Activated CD4-positive, alpha-beta T cell treated with anti-CD3 and anti-CD28 coated beads for 36 hours (primary cell): ENCODE measurements at places on chromosomes 12 and 14.

DNA sequence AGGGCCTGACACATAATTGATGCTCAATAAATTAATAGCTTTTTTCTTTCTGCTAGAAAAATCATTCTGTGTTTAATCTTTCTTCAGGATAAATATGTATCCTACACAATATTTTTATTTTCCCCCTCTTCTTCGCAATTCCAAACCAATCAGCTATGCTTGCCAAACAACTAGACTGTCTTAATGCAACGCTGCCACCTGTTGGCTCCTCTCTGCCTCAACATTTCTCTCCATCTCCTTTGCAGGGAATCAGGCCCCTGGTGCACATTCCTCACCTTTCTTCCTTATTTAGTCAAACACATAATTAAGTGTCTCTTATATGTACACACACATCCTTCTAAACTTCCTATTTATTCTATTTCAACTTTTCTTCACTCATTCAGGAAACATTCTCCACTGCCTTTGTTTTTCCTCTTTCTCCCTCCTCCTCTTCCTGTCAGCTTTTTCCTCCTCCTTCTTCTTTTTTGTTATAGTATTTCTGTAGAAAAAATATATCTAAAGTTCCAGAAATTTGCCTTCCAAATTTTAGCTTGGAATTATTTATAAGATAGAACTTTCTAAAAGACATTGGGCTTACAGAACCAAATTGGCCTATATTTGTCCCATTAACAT is 406.0 kb downstream of the PRKD1 start:
- no peaks in the 10 kb centered on the region for H3K27me3 ChIP-seq
- no peaks in the 10 kb centered on the region for H3K36me3 ChIP-seq
- H3K4me1 ChIP-seq, result no peaks in the 10 kb centered on the region
- H3K27ac ChIP-seq, result no peak overlapping the region

- H3K27me3 ChIP-seq, result no peaks in the 10 kb centered on the region
- peaks cover 87% of the 10 kb centered on the region for H3K4me1 ChIP-seq
- peaks cover 70% of the 10 kb centered on the region for H3K36me3 ChIP-seq
- H3K4me3 ChIP-seq, result peak overlapping the region; percentile 52
- DNase-seq, result peak; percentile 27
Measured at GRCh38 chr14:75543786-75544185, 21.5 kb downstream of the BATF start.

DNA sequence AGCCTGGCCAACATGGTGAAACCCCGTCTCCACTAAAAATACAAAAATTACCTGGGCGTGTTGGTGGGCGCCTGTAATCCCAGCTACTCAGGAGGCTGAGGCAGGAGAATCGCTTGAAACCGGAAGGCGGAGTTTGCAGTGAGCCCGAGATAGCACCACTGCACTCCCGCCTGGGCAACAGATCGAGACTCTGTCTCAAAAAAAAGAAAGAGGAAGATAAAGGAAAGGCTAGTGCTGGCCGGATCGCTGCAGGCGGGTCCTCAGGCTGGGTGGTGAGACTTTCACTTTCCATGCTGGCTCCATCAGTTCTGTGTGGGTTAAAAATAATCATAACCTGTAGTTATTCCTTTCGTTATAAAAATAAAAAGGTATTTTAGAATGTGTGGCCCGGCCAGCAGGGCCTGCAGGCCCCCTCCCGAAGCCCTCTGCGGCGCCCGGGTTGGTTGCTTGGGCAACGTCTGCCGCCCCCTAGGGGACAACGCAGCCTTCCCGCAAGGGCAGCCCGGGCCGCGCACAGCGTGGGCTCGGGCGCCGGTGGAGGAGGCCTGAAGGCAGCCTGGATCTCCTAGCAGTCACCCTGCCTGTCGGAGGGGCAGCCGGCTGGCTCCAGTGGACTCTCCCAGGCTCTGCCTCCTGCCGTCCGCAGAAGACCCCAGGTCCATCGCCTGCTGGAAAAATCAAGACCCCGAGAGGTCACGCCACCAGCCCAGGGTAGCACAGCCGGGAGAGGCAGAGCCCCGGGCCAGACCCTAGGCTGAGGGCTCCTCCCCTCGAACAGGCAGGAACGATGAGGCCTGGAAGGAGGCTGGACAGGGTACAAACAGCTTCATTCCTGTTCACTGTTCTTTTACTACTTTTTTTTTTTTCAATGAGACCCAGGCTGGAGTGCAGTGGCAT is 5.0 kb upstream of the SLC25A47 start:
- H3K27me3 ChIP-seq, result no peaks in the 10 kb centered on the region
- H3K27ac ChIP-seq, result peak overlapping the region; percentile 63
- DNase-seq, result peak; percentile 85
- peak overlapping the region; percentile 50 for H3K4me3 ChIP-seq
- peaks cover 7% of the 10 kb centered on the region for H3K4me1 ChIP-seq

GRCh38 chr12:133046698-133047097 is 9.4 kb downstream of the ZNF84 start:
- no peaks in the 10 kb centered on the region for H3K27me3 ChIP-seq
- no peak for DNase-seq
- H3K4me1 ChIP-seq, result no peaks in the 10 kb centered on the region
- H3K27ac ChIP-seq, result no peak overlapping the region
- no peak overlapping the region for H3K4me3 ChIP-seq

DNA sequence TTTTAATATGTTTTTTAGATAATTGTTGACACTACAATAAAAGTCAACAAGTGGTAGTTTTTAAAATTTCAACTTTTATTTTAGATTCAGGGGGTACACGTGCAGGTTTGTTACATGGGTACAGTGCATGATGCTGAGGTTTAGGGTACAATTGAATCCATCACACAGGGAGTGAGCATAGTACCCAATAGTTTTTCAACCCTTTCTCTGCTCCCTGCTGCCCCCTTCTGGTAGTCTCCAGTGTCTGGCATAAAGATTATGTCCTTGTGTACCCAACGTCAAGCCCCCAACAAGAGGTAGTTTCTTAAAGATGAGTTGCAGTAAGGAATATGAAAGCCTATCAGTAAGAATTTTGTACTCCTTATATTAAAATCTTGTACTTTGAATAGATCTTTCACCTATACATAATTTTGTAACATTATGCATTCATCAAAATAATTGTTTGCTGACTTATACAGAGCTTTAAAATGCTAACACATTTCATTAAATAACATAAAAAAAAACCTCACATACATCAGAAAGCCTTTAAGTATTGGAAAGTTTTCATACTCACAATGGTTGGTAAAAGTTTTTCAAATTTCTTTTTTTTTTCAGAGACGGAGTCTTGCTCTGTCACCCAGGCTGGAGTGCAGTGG is 5.4 kb upstream of the RALGAPA1 start:
- no peaks in the 10 kb centered on the region for H3K27me3 ChIP-seq
- no peak overlapping the region for H3K27ac ChIP-seq
- H3K36me3 ChIP-seq, result no peaks in the 10 kb centered on the region
- H3K4me3 ChIP-seq, result no peak overlapping the region
- peak; percentile 90 for DNase-seq
- H3K4me1 ChIP-seq, result no peaks in the 10 kb centered on the region

- DNase-seq, result no peak
- peak overlapping the region; percentile 76 for H3K27ac ChIP-seq
- no peaks in the 10 kb centered on the region for H3K36me3 ChIP-seq
Measured at GRCh38 chr14:68820119-68820518, 27.3 kb upstream of the ZFP36L1 start.

DNA sequence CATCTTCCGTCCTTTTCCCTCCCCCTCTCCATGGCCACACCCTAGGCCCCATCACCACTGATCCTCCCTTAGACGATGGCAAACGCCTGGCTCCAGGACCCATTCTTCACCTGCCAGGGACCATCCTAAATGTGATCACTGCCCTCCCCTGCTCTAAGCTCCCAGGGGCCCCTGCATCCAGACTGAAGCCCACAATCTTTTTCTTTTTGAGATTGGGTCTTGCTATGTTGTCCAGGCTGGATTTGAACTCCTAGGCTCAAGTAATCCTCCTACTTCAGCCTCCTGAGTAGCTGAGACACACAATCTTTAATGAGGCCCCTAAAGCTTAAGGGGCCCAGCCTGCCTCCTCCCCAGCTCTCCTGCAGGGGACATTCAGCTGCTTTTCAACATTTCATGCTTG is 15.3 kb downstream of the RBM19 start:
- H3K4me1 ChIP-seq, result no peaks in the 10 kb centered on the region
- H3K27me3 ChIP-seq, result no peaks in the 10 kb centered on the region
- H3K36me3 ChIP-seq, result peaks cover 62% of the 10 kb centered on the region
- H3K27ac ChIP-seq, result no peak overlapping the region

- DNase-seq, result no peak
- no peaks in the 10 kb centered on the region for H3K36me3 ChIP-seq
- no peak overlapping the region for H3K4me3 ChIP-seq
- no peak overlapping the region for H3K27ac ChIP-seq
Measured at GRCh38 chr12:7221486-7221885, 32.0 kb downstream of the PEX5 start.

GRCh38 chr14:23610090-23610814 is 25.9 kb upstream of the DHRS2 start:
- no peak for DNase-seq
- H3K27me3 ChIP-seq, result no peaks in the 10 kb centered on the region
- peak overlapping the region; percentile 89 for H3K27ac ChIP-seq
- peaks cover 49% of the 10 kb centered on the region for H3K4me1 ChIP-seq
- peaks cover 12% of the 10 kb centered on the region for H3K36me3 ChIP-seq
- H3K4me3 ChIP-seq, result no peak overlapping the region

DNA sequence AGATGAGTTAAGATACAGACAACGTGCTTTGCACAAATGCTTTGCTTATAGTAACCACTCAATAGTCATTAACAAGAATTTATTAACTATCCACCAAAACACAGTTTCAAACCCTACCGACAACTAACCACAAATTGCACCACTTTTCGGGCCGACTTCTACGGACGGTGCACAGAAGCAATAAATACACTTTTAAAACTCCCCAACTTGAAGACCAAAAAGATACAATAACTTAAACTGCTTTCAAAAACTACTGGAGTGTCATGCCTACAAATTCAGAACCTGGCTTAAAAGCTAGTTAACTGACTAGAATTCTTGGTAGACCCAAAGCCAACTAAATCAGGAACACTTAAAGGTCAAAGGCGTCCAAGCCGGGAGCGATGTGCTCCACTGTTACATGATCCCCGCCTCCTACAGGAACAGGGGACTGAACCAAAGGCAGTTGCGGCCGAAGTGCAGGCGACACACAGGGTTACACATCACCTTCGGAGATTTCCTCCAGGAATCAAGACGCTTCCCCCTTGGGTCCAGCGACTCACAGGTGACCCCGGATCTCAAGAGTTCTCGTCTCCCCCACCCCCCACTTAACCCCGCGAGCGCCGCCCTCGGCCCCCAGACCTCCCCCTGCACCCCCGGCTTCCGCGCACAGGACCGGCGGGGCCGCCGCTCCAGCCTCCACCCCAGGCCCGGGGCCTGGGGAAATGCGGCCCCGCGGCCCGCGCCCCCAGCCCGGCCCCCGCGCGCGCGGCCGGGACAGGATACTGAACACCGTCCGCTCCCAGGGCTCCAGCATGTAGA is 507 bp downstream of the SPTSSA start:
- H3K36me3 ChIP-seq, result peaks cover 5% of the 10 kb centered on the region
- no peaks in the 10 kb centered on the region for H3K27me3 ChIP-seq
- DNase-seq, result peak; percentile 50
- H3K27ac ChIP-seq, result peak overlapping the region; percentile 85

GRCh38 chr12:72937486-72937885 is 665.3 kb downstream of the TRHDE start:
- no peak for DNase-seq
- H3K36me3 ChIP-seq, result no peaks in the 10 kb centered on the region
- H3K4me3 ChIP-seq, result no peak overlapping the region
- H3K27ac ChIP-seq, result no peak overlapping the region
